ENCODE measurements at places on chromosomes 4 and X.

- DNase-seq, result peak; percentile 84
Observed at GRCh38 chrX:25015486-25016360, at the start of gene ARX. TSS of gene ARX (minus strand) at chrX:25015965. CDS start at chrX:25015737, 228 bp downstream.

- no peak for DNase-seq
Observed at GRCh38 chr4:173317004-173317403, 17.2 kb downstream of the HMGB2 start.

GRCh38 chr4:11774346-11774745 is 345.7 kb upstream of the HS3ST1 start:
- DNase-seq, result no peak

DNA sequence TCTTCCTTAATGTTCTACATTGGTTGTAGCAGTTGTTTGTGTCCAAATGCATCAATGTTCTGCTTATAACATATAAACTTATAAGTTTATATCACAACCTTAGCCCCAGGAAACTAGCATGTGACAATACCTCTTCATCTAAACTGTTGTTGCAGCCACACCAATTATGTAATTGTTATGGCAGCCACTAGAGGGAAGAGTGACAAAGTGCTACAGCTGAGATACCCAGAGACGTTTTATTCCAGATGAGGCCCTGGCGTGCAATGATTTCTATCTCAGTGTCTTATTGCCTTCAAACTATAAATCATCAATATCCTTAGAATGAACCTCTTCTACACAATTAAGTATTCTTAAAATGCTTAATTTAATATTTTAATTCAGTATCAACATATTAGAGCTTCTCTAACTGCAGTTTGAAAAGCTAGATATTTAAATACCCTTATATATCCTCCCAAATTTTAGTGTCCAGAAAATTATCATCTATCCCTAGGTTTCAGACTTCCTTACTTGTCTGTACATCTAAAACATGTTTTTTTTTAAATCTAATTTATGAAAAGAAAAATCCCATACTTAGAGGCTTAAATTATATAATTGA is 171.6 kb downstream of the PCDH10 start:
- peak; percentile 65 for DNase-seq

DNA sequence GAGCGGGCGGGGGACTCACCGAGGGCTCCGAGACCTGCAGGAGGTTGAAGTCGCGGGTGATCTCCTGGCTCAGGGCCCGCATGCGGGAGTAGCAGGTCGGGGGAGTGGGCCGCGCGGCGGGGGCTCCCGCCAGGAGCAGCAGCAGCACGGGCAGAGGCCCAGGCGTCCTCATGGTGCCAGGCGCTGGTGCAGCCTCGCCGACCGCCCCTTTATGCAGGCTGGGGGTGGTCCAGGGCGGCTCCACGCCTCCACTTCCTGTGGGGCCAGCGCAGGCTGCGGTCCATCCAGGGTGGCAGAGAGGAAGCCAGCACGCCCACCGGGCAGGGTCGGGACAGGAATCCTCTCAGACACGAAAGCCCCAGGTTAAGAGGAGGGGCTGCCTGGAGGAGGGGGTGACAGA is at the start of gene CYTL1:
CYTL1 (minus strand) TSS at position 185 of the 400 bp plus-strand sequence; CDS start at position 172, 13 bp downstream.
- no peak for DNase-seq

DNA sequence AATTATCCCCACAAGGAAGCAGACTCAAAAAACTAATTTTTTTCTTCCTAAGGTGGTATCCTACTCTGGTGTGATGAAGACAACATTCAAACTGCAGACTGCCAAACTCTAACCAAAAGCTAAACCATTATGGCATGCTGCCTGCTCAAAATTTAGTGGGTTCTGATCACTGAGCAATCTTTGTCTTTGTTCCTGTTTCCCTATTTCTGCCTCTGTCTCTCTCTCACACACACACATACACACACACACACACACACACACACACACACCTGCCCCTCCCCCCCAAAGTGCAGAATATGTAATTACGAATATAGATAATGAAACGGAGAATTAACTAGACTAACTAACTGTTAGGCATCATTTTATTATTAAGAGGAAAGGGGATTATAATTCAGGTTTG is 1278.6 kb downstream of the PCDH7 start:
- no peak for DNase-seq

DNA sequence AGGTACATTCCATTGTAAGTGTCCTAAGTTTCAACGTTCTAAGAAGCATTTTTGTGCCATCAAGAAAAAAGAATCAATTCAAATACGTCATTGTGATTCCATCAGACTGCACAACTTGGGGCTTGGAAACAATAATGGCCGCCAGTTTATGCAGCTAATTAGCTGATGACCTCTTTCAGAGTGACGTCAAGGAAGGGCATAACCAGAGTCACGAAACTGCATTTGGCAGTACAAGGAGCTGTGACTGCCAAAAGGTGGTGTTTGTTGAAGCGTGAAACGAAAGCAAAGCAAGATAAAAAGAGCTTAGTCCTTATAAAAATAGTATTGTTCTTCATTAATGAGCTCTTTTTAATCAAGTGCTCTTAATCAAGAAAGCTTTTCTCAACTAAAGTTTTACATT is 81.1 kb upstream of the SH3RF1 start:
- DNase-seq, result no peak

- DNase-seq, result no peak
Observed at GRCh38 chr4:26239801-26240200, 81.0 kb upstream of the RBPJ start.

- DNase-seq, result no peak
Observed at GRCh38 chr4:789571-790465, 36.1 kb downstream of the CPLX1 start.

DNA sequence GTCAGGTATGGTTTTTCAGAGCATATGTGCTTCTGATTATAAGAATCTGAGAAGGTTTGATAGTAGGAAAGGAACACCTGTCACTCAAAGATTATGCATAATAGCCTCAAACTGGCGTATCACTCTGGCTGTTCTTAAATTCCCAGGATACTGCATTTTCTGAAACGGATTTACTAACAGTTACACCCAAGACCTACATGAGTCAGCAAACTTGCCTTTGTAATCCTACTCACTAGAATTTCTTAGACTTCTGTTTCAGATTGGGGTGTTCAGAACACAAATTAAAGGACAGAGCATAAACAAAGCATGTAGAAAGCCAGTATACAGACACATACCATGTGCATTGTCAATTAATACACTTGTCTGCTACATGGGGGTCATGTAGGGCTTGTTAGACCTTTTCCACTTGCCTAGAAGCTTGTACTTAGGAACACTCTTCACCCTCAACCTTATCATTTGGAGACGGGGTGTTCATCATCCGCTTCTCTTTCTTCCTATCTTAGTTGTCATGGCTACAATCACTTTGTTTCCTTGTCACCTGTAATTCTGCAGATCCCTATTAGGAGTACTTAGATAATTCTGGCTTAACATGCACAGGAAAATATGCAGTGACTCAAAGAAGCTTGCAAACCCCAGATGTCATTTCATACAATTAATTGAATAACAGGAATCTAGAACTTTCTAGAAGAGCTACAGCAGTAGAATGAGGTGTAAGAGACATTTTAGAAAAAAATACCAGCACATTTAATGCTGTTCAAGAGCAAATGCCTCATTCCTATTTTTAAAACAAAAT is 593.0 kb upstream of the TENM3 start:
- DNase-seq, result no peak

DNA sequence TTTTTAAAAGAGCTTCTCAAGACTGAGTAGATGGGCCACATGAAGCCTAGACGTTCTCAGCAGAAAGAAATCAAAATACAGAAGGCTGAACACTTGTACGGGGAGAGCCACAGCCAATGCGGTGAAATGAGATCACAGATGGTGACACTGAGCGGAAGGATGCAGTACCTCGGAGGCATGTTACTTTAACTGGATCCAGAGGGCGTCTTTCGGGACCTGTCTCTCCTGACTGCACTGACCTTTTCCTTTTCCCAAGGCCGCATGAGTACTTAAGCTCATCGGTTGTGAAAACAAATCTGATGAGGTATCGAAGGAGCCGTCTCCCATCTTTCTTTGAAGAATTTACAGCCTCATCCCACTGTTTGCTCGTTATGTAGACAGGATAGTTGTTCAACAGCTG is 32.6 kb downstream of the BEND4 start:
- DNase-seq, result no peak

DNA sequence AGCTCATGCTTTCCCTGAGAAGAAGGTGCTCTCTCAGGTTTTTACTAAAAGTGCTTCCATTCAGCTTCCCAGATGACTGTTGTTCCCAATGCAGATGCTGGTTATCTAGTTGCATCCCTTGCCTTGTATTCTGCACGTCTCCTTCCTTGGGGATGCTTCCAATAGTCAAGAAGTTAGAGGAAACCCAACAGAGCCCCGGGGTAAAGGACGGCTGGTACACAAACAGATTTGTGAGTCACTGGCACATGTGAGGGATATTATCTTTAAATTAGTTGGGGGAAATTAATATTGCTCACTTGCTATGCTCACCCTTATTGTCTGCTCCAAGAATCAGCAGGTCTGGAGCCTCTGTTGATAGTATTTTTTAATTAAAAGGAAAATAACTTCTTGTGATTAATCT is 465.2 kb upstream of the BOD1L1 start:
- no peak for DNase-seq
